ENCODE measurements at places on chromosomes 1 and 21.

GRCh38 chr1:29327223-29327935 lies 91.1 kb downstream of the PTPRU start:
- no peak for DNase-seq

DNA sequence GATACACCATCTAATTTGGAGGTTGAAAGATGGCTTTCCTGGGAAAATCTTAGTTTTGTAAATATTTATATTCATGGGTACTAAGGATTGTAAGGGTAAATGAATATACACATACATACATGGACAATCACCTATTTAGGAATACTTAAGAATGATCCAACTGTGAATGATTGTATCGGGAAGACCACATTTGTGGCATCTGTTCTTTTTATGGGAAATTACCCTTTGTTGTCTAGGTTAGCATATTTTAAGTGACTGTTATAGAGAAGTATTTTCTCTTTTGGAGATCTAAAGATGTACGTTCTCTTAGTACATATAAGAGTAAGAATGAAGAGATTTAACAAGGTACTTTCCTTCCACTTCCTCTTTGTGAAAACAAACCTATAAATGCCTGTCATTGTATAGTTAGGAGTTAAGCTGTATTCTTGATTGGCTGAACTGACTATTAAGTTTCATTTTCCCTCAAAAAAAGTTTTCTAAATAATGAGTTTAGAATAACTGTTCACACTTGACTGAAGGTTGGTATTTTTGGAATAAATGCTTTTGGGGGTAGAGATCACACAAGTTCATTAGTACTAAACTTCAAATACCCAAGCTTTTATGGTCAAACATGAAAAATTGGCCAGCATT lies 26.7 kb downstream of the SNX7 start:
- DNase-seq: no peak

- DNase-seq: no peak
Observed at GRCh38 chr1:70353601-70354331, 756 bp downstream of the ANKRD13C start.

- DNase-seq: no peak
Observed at GRCh38 chr21:33734818-33735217, 92.5 kb downstream of the ITSN1 start.

GRCh38 chr1:221794079-221794670 lies 52.3 kb upstream of the DUSP10 start:
- DNase-seq: no peak

DNA sequence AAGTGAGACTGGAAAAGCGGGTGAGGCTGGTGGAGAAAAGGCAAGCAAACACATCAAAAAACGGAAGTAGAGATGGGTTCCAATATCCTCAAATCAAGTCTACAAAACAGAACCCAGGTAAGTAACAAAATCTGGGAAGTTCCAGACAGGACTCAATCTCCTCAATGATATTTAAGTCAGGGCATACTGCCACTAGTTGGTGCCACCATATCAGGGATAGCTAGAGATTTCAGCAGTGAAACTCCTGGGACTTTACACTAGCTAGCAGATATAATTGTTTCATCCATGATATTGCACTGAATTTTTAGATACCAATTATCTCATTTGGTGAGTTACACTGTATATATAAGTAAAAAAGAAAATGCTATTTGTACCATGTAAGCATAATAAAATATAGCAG lies 52.0 kb downstream of the EYA3 start:
- DNase-seq: no peak

DNA sequence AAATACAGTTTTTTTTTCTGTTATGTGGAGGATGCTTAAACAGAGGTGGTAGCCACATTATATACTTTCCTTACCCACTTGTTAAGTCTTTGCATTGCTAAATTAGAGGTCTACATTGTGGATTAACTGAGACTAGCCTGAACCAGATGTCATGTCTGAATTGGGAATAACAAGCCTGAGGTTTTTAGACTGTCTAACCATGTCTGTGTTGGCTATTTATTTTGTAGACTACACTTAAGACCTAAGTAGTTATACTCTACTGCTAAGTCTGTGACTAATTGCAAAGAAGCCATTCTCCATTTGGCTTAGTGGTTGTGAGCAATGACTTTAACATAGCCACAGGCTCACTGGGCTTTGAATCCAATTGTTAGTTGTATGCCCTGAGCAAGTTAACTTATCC lies 45.4 kb downstream of the CDC14A start:
- no peak for DNase-seq

- peak; percentile 89 for DNase-seq
Observed at GRCh38 chr1:15848929-15849774, 1.6 kb downstream of the SPEN start.

- no peak for DNase-seq
Observed at GRCh38 chr1:40640314-40641076, 25.0 kb downstream of the RIMS3 start.

DNA sequence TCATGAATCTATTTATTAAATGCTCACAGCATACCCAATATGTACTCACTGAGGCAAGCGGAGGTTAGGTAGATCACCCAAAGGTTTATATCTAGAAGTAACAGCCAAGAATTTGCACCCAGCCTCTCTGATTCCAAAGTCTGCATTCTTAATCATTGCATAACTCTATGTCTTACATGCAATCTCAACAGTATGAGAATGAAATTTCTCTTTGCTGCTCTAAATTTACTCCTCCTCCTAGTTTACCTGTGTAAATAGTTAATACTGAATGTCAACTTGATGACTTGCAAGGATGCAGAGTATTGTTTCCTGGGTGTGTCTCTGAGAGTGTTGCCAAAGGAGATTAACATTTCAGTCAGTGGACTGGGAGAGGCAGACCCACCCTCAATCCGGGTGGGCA lies 840.6 kb downstream of the BRINP3 start:
- no peak for DNase-seq

- no peak for DNase-seq
Observed at GRCh38 chr21:33383056-33383888, 19.9 kb upstream of the IFNGR2 start.

DNA sequence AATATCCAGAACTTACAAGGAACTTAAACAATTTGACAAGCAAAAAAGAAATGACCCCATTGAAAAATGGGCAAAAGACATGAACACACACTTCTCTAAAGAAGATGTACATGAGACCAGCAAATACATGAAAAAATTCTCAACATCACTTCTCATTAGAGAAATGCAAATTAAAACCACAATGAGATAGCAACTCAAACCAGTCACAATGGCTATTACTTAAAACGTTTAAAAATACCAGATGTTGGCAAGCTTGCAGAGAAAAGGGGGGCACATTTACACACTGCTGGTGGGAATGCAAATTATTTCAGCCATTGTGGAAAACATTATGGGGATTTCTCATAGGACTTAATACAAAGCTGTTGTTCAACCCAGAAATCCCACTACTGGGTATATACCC lies 1634.0 kb downstream of the NCAM2 start:
- DNase-seq: no peak

- DNase-seq: no peak
Observed at GRCh38 chr1:27960762-27961645, 1.2 kb downstream of the XKR8 start.

DNA sequence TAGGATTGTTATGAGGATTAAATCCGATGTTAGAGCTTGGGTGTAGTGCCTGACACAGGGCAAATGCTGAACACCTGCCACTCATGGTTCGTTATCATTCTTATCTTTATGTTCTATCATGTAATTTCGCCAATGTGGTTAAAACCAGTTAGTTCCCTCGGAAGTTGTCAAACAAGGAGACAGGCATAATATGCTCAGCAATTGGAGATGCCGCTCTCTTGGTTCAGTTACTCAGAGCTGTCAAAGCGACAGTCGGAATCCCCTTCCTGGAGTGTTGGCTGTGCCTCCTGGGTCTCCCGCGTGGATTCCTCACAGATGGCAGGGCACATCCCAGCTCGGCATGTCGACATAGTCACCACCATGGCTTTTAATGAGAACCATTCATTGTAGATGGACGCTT lies 192.2 kb downstream of the ROR1 start:
- DNase-seq: peak; percentile 34

DNA sequence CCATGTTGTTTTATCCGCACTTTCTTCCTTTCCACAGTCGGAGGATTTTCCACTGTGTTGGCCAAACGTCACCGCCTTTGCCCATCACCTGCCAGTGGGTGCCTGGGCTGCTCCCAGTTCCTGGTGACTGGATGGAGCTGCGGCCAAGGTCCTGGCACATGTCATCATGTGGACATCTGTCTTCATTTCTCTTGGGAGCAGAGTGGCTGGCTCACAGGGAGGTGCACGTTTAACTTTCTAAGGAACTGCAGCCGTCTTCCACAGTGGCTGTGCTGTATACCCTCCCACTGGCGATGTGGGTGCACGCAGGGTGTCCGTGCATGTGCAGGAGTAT lies 19.5 kb upstream of the RNF223 start:
- no peak for DNase-seq

DNA sequence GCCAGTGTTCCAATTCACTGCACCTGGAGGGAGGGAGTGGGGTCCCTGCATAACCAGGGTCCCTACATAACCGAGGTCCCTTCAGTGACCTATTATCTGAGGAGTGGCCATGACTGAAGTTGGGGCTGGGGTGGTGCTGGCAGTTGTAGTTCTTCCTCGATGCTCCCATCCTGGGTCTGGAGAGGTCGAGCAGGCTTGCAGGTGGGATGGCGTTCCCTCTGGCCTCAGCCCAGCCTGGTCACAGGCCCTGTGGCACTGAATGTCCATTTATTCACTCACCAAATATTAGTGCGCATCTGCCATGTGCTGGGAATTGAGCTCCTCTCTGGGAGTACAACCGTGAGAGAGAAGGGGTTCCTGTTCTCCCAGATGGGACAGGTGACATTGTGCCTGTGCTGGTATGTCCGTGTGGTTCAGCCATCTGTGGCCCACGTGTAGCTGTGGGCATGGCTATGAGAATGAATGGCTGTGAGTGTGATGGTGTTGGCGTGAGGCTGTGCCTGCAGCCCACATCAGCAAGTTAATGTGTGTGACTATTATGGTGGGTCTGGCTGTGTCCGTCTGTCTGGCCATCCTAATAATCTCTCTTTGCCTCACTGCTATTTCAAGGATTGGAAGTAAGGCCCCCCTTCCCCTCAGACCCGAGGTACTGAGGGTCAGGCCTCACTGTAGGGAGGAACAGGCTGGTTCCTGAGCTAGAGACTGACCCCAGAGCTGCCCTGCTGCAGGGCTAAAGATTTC lies 3.9 kb upstream of the SLC6A9 start:
- DNase-seq: no peak

- no peak for DNase-seq
Observed at GRCh38 chr1:202037706-202038296, 27.4 kb downstream of the ELF3 start.

DNA sequence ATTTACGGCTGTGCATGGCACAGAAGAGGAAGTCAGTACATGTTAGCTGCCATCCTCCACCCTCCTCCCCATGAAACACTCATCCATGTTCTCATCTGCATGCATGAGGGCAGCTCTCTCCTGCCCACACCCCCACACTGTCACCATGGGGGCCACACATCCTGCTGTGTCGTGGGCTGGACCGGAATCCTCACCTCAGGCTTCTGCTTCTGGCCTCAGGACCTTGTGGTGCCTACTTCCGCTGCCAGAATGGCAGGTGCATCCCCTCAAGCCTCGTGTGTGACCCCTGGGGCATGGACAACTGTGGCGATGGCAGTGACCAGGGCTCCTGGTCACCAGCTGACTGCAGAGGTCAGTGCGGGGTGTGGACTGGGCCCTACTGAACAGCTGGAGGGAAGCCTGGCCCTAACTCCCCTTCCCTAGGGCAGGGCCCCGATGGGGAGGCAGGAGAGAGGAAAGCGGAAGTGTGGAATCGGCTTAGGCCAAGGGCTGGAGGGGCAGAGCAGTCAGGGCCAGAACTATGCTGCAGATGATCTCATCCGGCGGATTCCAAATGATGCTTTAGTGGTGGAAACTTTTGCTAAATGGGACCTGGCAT lies 3.8 kb downstream of the LDLRAD2 start:
- no peak for DNase-seq

DNA sequence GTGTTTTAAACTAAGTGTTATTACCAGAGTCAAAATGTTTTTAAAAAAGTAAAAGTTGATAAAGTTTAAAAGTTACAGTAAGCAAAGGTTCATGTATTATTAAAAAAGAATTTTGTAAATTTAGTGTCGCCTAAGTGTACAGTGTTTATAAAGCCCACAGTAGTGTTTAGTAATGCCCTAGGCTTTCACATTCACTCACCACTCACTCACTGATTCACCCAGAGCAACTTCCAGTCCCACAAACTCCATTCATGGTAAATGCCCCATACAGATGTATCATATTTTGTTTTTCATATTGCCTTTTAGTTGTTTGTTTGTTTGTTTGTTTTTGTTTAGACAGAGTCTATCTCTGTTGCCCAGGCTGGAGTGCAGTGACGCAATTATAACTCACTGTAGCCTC lies 353.8 kb upstream of the PTBP2 start:
- DNase-seq: no peak

DNA sequence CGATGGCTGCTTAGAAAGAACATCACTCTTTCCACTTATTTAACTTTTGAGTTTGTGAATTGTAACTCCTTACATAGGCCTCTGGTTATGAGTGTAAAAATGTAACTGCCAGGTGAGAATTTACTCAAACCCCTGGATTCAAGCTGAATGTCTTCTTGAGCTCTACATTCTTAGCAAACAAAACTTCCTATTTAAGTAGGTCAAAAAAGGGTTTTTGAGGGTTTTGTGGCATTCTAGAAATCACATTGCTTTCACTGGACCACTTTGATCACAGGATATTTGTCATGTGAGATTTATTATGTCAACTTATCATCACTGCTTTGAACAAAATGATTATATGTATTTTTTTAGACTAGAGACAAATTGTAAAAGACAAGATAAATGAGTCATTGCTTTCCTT lies 5.7 kb downstream of the IL23R start:
- no peak for DNase-seq

GRCh38 chr1:35556484-35557117 lies 602 bp downstream of the KIAA0319L start:
- no peak for DNase-seq

GRCh38 chr1:170891872-170892271 lies 43.5 kb upstream of the MROH9 start:
- no peak for DNase-seq

- no peak for DNase-seq
Observed at GRCh38 chr1:79259390-79260336, 253.1 kb upstream of the ADGRL4 start.

- no peak for DNase-seq
Observed at GRCh38 chr1:113517983-113518382, 127.7 kb downstream of the MAGI3 start.

DNA sequence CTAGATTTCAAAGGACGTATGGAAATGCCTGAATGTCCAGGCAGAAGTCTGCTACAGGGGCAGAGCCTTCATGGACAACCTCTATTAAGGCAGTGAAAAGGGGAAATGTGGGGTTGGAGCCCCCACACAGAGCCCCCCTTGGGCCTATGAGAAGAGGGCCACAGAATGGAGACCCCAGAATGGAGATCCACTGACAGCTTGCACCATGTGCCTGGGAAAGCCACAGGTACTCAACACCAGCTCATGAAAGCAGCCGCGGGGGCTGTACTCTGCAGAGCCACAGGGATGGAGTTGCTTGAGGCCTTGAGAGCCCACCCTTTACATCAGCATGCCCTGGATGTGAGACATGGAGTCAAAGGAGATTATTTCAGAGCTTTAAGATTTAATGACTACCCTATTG lies 108.7 kb downstream of the DMRTB1 start:
- DNase-seq: no peak

GRCh38 chr1:184283999-184284398 lies 102.8 kb upstream of the C1orf21 start:
- DNase-seq: peak; percentile 20

- DNase-seq: no peak
Observed at GRCh38 chr1:185864889-185865517, 130.8 kb downstream of the HMCN1 start.

All from glutamatergic neuron (in vitro differentiated cells).